GM18507 (cell line): ENCODE measurements at places on chromosomes 5 and 9.

GRCh38 chr5:141691867-141692532 lies 10.0 kb upstream of the ARAP3 start:
- peak; percentile 75 for DNase-seq

DNA sequence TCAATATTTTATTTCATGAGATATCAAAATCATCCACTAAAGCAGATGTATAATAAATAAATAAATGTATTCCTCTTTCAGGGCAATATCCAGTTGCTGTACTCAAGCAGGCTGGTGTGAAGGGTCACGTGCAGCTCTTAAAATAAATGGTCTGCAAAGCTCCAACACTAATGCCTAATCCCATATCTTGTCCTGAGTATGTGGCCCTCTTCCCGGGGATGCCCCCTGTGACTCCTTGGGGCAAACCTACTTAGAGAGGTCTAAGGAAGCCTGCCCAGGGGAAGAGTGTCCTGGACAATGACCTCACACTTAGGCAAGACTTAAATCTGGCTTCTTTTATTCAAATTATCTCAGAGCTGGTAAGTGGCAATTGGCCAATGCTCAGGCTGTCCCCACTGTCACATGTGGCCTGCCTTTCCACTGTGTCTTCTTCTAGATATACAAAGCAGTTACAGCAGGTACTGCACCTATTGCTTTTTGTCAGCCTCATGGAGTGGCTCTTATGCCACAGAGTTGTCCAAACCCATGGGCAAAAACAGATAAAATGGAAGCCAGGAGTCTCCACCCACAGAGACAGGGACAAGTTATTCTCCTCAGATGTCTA lies 55.3 kb downstream of the SEMA5A start:
- no peak for DNase-seq

DNA sequence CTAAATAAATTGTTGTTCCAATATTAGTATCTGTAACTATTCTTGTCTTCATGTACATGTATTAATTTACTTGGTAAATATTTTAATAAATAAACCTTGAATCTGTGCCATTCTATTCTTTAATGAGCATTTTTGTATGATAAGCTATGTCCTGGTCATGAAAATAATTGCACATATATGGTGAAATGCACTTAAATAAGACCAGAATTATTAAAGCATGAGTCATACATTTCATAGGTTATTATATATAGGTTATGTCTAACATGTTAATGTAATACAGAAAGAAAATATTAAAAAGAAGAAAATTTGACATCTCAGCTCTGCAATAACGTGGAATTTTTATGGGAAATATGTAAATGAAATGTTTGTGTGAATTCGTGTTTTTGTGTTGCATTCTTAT lies 1168.1 kb downstream of the TAF11L14 start:
- DNase-seq: no peak

- DNase-seq: no peak
These were observed 118.6 kb downstream of the KDM4C start for GRCh38 chr9:6876195-6876894.

- DNase-seq: no peak
These were observed 65.8 kb upstream of the CDK5RAP2 start for GRCh38 chr9:120645760-120646159.

DNA sequence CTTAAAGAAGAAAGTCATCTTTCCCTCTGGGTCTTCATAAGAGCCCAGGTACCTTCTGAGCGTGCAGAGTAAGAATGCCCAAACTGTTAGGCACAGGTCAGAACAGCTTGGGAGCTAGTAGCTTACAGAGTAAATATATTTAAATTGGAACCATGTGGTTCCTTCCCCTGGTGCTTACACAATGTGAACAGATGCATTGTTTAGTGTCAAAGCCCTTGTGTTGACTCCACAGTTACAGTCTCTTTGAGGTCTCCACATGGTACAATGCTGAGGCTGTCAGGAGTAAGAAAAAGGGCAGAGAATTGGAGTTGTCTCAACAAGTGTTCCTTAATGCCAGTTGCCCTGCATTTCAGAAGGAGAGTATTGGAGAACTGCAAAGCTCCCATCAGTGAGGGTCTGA lies 188.5 kb downstream of the PAPPA start:
- no peak for DNase-seq

DNA sequence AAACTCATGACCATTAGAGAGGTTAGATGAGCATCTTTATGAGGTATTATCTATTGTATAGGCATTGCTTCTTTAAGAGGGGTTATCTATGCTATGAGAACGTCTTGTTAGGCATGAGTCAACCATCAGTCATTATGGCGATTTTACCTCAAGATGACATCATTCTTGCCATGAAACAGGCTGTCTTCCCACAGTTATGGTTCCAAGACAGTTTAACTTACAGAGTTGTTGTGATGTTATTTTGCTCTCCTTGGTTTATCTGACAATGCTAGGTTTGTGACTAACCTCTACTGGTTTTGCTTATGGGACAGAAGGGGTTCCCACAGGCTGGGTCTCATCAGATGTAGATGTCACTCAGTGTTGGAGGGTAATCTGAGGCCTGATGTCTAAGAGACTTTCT lies 1864.7 kb upstream of the ACO1 start:
- no peak for DNase-seq

- DNase-seq: no peak
These were observed 9.4 kb upstream of the RNF180 start for GRCh38 chr5:64156261-64156660.

GRCh38 chr9:115135821-115136778 lies 18.1 kb upstream of the TNC start:
- DNase-seq: no peak

GRCh38 chr5:152523964-152524363 lies 118.9 kb upstream of the NMUR2 start:
- no peak for DNase-seq

DNA sequence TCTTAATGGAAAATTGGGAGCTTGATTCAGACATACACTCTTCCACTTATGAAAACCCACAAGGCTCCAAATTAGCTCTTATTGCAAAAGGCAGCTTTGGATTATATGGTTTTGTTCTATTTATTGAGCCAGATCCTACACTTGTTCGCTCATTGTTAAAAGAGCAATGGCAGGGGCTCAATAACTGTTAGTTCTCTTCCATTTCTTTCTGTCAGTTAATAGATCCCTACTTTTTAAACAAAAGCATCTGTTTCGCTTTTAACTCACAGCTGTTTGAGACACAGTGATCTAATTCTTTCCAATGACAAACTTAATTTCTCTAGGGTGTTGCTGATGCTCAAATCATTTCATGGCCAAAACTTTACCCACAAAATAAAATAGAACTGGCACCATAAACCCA lies 11.7 kb downstream of the C5 start:
- DNase-seq: no peak

- DNase-seq: no peak
These were observed 85.5 kb downstream of the DTWD2 start for GRCh38 chr5:118902656-118903438.

DNA sequence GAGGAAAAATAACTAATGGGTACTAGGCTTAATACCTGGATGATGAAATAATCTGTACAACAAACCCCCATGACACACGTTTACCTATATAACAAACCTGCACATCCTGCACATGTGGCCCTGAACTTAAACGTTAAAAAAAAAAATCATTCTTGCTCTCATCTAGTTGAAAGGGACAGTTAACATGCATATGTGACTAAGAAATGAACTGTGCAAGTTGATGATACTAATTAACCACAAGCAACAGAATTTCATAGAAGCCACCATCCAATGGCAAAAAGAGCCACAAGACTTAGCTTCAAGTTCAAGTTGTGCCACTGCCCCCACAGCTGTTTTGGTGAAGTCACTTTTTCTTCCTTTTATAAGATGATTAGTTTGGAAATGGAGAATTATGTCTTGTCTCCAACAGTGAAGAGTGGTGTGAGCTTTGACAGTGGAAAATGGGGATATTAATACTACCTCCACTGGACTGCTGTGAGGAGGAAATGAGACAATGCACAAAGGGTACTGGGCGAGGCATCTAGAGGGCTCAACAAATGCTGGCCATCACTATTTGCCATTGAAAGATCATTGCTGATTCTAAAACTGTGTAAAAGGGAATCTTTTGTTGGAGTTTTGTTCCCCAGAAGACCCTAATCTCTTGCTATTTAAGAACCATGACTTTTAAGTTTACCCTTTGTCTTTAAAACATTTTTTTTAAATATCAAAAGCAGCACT lies 202.1 kb downstream of the EBF1 start:
- no peak for DNase-seq

DNA sequence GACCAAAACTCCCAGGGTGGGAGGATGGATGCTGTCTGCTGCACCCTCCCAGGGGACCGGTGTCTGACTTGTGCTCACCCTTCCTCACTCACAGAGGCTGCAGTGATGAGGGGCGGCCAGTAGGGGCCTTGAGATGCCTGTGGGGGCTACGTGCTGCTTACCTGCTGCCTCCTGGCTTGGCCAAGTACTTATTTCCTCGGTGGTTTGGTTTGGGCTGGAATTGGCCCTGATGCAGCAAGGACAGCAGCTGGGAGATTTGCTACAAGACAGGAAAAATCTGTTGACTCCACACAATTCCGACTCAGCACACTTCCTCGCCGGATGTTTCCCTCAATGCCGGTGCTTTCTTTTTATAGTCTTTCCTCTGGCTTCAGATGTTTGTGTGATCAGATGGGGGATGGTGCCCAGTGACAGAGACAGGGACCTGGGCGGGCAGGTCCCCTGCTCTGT lies 6.6 kb downstream of the PCDH12 start:
- DNase-seq: peak; percentile 33

- DNase-seq: no peak
These were observed 24.4 kb upstream of the TRIO start for GRCh38 chr5:14118551-14119320.

DNA sequence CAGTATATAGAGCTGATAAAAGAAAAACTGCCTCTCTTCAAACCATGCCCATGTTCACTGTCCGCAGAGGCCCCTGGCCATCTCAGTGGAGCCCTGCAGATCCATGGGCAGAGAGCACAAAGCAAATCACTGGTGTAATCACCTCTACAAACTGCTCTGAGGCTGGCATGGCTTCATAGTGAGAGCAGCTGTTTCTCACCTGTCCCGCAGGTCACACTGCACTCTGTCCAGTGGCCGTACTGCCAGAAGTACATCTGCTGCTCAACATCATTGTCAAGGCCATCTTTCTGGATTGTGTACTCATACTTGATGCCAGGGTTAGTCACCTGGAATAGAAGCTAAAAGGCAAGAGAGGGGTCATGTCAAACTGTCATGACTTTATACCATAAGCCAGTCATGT lies 173.3 kb downstream of the TARS1 start:
- no peak for DNase-seq

DNA sequence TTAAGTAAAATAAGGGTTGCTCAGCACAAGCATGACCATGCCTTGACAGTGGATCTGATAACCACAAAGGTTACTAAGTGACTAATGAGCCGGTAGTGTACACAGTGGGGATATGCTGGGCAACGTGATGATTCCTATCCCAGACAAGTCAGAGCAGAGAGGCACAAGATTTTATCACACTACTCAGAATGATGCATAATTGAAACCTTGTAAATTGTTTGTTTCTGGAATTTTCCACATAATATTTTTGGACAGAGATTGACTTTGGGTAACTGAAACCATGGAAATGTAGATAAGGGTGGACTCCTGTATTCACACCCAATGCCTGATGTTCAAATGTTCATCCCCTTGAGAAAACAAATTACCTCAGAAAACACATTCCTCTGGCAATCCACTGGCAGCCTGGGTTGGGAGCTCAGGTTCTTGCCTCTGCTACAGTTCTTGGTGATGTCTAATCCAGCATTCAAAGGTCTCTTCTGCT lies 16.2 kb upstream of the ERAP1 start:
- no peak for DNase-seq

DNA sequence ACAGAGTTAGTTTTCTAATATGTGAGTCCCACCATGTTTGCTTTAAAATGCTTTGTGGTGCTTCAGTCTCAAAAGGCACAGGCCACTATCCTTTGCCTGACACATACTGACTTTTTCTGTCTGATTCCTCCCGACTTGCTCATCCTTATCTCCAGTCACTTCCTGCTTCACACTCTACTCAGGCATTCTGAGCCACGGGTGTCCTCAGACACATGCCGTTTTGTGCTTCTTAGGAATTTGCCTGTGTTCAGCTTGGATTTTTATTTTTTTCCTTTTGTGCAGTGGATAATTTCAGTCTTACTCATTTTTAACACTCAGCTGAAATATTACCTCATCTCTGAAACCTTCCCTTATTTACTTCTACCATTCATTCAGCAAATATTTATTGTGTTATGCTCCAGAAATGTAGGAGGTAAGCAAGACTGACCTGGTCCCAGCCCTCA lies 54.1 kb downstream of the MAN2A1 start:
- no peak for DNase-seq

- DNase-seq: no peak
These were observed 70.0 kb downstream of the SECISBP2 start for GRCh38 chr9:89388084-89388867.

GRCh38 chr5:174727794-174728680 lies 3.7 kb downstream of the MSX2 start:
- no peak for DNase-seq

DNA sequence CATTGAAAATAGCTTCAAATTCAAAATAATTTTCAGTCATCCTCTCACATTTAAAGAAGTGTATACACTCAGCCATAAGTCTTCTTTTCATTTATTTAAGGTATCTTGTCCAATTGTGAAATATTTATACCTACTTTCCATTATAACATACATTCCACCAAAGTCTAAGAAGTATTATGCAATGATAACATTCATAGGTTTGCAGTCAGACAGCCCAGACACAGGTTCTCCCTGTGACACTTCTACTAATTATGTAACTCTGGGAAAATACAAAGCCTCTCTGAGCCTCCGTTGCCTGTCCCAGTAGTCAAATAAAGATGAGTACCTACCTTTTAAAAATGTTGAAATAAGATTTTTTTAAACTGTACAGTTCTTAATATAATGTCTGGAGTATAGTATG lies 320.9 kb upstream of the RPS23 start:
- no peak for DNase-seq

DNA sequence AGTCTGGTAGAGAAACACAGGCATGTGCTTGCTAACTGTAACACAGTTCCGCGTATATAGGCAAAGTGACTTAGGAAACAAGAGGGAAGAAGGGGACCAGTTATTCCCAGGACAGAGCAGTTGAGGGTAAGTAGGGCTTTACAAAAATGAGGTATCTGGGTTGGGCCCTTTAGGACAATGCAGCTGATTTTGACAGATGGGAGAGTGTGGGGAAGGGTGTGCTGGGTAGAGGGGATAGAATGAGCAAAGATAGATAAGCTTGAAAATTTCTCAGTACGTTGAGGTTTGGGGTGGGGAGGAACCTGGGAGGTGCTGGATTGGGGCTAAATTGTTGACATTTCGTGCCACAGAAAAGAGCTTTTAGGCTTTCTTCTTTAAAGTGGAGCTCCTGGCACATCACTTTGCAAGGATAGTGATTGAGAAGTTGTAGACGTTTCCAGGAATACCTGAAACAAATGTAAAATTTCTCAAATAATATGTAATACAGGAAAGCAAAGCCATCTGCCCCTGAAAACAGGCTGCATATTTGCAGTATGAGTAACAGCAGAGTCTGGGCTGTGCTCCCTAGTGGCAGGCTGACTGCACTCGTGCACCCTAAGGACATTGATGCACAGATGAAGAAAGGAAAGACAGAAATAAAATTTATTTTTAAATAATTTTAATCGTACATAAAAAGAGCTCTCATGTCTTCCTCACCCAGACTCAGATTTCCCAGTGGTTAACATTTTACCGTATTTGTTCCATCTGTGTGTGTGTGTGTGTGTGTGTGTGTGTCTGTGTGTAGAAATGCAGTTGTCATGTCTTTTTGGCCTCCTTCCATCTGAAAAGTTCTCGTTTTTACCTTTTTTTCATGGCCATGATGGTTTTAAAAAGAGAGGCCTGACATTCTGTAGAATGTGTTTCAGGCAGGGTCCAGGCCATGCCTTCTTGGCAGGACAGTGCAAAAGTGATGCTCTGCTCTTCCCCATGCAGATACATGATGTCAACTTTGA lies 144.9 kb upstream of the DMRT1 start:
- no peak for DNase-seq

GRCh38 chr9:90301277-90301653 lies 341.4 kb downstream of the DIRAS2 start:
- no peak for DNase-seq
